Stimulated activated CD8-positive, alpha-beta memory T cell treated with anti-CD3 and anti-CD28 coated beads, Interleukin-4, amount 100 ng/mL, for 1 hour (primary cell): ENCODE measurements at places on chromosomes 1 and 21.

DNA sequence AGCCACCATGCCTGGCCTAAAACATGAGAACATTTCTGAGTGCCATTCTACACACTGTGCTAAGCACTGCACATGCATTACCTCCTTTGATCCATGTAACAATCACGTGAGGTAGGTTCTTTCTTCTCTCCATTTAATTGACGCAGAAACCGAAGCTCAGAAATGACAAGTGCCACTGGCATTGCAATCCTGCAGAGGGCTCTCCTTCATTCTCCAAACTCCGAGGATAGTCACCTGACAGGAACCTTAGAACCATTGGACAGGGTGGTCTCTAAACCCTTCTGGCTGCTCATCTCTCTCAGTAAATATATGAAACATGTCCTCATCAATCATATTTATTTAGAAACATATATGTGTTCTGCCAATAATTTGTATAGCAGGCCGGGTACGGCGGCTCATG, 167.1 kb upstream of the JUN start:
- no peak for DNase-seq

DNA sequence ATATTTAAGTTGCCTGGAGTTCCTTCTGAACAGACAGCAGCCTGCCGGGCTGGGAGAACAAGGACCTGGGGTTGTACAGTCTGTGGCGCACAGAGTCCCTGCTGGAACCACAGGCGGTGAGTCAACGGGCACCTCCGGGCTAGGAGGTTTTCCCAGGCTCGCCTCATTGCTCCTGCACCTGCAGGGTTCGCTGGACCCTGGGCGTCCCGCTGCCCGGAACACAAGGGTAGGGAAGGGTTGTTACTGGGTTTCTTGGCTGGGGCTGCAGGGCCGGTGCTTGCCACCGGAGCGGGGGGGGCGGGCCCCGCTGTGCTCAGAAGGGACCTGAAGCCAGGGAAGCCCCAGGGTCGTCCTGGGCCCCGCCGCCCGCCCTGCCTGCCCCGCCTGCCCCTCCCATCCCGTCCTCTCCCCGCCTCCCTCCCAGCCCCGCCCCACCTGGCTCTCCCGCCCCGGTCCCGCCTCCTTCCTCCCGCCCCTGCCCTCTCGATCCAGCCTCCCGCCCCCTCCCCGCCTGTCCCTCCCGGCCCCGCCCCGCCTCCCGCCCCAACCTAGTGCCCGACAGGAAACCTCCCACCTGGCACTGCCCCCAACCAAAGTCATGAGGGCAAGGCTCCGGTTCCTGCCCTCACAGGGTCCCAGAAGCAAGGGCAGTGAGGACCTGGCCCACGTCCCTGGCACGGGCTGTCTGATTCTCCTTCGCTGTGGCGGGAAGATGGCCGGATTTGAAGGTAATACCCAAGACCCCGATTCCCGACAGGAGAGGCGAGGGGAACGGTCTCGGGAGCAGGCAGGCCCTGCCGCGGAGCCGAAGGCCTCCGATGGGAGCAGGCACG, 6.8 kb downstream of the JMJD4 start:
- DNase-seq: peak; percentile 26

DNA sequence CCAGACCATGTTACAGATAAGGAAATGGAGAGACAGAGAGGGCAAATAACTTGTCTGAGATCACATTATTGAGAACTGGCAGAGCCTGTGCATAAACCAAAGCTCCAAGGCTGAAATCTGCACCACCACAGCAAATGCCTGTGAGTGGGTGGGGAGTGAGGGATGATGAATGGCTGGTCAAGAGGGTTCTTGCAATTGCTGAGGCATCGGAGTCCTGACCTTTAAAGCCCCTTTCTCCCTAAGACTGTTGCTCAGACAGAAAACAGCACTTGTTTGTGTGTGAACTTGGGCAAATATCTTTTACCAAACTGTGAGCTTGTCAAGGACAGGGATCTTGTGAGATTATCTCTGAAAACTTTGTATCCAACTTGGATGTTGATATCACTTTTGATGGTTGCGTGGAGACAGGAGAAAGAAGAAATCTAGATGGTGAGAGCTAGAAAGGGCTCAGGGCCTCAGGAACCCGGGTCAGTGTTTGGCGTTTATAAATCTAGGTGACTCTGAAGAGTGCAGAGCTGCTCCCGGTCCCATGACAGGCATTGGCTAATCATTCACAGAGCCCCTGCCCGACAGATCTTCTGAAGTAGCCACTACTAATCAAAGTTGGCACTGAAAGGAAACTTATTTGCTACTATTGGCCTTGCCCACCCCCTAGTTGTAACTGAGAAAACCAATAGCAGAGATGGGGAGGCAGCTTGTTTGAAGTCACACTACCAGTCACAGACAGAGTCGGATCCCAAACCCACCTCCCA, 122.3 kb downstream of the FOXD2 start:
- DNase-seq: no peak

DNA sequence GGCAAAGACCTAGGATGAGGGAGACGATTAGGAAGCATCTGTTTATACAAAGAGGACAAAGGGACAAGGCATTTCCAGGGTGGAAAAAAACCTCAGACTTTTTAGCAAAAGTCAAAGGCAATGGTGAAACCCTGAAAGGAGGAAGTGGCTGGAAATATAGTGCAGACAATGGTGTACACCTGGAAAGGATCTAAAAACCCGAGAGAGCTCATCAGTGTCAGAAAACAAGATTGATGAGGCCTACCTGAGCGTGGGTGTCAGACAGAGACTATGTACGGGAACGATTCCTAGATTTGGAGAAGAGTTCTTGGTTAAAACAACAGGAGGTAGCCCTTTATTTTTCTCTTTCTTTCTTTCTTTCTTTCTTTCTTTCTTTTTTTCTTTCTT, 68.8 kb upstream of the HUNK start:
- no peak for DNase-seq

- no peak for DNase-seq
Observed at GRCh38 chr1:172472495-172472894, 28.6 kb upstream of the PIGC start.

DNA sequence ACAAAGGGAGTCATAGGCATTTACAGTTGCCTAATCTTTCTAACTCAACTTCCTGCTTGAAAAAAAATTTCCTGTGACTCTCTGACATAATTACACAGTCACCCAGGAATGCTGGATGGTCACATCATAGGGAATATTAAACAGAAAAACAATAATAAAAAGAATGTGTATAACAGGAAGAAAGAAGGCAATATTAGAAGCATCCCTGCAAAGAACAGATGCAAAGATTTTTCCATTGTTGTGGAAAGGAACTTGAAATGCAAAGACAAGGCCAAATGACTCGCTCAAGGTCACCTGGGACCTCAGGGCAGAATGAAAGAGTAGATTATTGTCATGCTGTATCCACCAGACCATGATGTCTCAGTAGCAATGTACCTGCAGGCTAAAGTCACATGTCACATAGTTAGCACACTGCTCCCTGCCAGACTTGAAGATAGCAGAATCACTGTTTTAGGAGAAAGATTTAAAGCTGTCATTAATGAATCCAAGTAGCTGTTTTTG, 184.3 kb downstream of the CYYR1 start:
- no peak for DNase-seq

GRCh38 chr1:223211323-223211985, 68.4 kb upstream of the TLR5 start:
- DNase-seq: no peak

DNA sequence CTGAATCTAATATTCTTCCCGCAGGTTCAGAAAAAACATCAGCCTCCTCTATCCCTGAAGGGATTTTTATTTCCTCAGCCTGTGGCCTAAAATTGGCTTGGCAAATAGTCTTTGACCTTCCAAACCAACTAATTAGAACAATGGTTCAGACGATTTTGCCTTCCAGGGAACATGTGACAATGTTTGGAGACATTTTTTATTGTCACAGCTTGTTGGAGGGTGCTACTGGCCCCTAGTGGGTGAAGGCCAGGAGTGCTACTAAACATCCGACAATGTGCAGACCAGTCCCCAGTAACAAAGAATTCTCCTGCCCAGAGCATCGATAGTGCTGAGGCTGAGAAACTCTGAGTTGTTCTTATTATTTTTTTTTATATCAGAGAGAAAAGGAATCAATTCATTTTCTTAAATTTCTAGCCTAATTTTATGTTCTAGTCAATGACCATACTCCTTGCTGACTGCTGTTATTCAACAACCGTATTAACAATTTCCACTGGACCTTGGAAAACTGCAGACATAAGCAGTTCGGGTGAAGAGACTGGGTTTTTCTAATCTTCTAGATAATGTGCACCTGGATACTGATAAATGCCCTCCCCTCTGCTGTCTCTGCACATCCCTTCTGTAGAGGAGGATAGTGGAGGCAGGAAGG, 280.7 kb downstream of the LMX1A start:
- DNase-seq: no peak

GRCh38 chr1:97200595-97200994, 479.0 kb downstream of the PTBP2 start:
- DNase-seq: no peak

DNA sequence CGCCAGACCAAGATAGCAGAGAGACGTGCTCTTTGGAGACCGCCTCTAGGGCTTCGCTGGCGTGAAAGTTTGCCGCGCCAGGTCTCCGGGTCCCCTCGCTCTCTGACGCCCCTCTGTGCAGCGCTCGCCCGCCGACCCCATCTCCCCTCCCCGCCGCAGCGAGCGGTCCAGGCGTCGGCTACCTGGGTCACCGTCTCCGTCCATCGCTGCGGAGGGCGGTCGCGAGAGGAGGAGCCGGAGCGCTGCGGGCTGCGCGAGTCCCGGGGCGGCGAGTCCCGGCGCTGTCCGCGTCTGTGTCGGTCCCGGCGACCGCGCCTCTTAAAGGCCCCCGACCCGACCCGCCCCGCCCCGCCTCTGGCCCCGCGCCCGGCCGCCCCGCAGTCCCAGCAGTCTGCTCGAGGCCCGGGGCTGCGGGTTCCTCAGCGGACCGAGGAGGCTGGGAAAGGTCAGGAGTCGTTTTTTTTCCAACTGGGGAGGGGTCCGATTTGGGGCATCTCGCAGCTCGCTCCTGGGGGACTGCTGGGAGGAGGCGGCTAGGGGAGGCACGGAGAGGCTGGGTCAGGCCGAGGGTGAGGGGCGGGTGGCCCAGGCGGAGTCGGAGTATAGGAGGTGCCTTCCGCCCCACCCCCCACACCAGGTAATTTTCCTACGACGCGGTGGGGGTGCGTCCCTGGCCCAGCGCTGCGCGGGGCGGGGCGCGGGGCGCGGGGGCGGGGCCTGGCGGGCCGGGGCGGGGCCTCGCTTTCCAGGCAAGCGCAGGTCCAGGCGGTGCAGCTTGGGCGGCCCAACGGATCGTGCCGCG, at the start of the genes FBXO2 and FBXO44:
FBXO2 (minus strand) TSS at position 293 of the 802 bp plus-strand sequence; CDS start at position 204, 89 bp downstream.
FBXO44 (plus strand) TSS at position 741 of the 802 bp plus-strand sequence. CDS start 959 bp downstream, outside the sequence.
- peak; percentile 42 for DNase-seq

DNA sequence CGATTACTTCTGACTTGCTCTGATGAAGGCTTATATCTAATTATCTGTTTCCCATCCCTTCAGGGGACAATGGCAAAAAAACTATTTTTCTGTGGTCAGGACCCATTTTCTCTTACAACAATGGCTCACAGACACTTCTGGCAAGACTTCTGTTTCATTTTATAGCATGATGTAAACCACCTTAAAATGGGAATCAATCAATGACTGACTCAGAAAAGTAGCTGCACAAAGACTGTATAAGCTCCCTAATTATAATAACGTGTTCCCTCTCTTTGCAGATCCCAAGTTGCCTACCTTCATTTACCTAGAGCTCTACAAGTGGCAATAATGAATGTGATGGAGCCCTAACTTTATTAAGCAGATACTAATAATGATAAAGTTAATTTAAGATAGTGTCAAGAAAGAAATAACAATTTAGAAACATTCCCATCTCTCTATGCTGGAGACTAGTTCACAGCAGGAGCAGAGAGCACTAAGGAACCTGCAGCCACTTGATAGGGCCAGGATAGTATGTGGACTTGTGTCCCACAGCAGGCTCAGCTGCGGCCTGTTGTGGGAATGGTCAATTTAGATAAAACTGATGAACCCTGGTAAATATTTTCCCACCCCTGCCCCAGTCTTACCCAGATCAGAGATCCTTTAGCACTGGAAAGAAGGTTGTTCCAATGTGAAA, 538 bp downstream of the GBP2 start:
- DNase-seq: no peak

DNA sequence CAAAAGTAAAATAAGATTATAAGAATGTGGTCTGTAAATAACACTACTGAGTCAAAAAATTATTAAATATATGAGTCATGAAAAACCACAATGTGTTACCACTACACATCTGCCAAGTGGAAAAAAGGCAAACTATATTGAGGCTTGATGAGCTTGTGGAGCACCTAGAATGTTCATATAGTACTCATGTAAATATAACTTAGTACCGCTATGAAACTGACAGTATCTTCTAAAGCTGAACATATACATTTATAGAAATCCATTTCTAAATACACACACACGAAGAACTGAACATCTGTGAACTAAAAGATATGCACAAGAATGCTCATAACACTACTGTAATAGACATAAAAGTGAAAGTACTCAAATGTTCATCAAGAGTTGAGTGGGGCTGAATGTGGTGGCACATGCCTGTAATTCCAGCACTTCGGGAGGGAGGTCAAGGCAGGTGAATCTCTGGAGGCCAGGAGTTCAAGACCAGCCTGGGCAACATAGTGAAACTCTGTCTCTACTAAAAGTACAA, 18.5 kb upstream of the GBP3 start:
- no peak for DNase-seq

DNA sequence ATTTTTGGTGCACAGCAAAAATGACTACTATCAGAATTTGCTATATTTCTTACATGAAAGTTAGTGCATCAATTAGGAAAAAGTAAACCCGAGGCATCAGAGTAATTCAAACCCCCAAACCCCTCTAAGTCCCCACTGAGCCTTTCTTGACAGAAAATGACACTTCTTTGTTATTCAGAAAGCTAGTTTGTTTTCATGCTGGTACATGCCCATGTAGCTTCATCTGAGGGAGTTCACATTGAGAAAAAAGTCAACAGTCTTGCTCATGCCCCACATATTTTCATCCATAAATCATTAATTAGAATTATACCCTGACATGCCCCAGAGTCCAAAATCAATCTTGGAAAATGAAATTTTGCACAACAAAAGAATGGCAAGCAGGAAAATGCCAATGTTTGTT, 39.9 kb upstream of the PDC start:
- no peak for DNase-seq

DNA sequence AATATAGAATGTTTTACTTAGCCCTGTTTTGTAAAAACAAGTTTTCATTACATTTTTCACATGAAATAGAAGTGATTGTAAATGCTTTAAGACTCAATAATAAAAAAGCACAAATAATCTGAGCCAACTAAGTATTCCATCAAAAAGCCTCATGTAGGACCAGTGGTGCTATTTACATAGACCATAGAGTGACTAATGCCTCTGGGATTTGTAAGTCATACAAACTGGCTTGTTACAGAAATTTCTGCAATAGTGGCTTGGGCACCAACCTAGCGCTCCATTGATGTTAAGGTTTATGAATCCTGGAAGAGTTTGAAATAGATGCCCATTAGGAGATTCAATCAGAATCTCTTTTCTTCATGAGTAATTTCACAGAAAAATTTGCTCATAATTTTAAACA, 31.9 kb downstream of the ZMYM1 start:
- DNase-seq: no peak

DNA sequence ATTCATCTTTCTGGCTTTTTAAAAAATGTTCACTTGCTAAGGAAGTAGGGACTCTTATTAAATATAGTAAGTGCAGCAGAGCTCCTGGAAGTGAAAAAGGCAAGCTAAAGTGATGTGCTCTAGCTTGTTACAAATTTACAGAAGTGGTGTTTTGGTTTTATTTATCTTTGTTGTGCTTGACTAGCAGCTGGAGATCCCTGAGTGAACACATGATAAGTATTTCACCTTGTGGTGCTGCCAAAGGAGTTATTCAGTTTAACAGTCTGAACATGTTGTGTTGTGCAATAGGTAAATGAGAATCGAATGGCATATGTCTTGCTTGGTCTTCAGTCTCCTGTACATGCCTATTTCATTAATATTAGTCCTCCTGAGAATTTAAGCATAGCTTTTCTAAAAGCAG, 315.7 kb downstream of the TPR start:
- no peak for DNase-seq
